NK-92 treated with Interleukin-12 subunit alpha and Interleukin-12 subunit beta, amount 100 ng/mL, for 24 hours (cell line): ENCODE measurements at places on chromosomes 4 and X.

- no peak for DNase-seq
Measured at GRCh38 chrX:97452283-97452682, 568.6 kb downstream of the RPA4 start.

DNA sequence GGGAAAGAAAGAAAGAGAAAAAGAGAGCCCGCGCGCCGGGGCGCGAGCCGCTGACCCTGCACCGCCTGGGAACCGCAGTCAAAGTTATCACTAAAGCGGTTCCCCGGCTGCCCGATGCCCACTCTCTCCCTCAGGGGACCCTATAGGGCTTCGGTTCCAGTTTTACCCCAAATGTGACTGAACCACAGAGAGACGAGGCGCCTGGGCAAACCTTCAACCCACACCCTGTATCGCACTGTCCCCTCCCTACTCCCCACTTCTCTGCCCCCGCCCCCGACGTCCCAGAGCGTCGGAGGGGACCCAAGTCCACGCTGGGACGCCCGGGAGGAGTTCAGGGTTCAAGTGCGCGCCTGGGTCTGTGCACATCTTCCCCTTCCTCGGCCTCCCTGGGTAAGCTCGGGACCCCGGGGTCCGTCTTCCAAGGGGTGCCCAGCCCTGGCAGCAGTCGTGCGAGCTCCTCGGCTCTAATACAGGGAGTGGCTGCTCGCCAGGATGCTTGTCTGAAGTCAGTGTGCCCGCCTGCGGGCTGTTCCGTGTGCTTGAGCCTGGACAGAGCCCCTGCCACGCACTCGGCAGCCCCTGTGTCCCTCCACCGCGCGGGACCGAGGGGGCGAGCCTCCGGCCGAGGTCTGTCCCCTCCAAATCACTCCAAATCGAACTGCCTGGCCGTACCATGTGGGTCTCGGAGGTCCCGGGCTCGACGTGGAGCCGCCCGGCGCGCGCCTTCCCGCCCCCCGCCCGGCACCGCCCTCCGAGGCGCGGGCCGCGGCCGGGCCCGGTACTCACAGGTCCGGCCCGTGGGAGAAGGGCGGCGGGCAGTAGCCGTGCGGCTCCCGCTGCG, 960 bp downstream of the TRPC3 start:
- no peak for DNase-seq

DNA sequence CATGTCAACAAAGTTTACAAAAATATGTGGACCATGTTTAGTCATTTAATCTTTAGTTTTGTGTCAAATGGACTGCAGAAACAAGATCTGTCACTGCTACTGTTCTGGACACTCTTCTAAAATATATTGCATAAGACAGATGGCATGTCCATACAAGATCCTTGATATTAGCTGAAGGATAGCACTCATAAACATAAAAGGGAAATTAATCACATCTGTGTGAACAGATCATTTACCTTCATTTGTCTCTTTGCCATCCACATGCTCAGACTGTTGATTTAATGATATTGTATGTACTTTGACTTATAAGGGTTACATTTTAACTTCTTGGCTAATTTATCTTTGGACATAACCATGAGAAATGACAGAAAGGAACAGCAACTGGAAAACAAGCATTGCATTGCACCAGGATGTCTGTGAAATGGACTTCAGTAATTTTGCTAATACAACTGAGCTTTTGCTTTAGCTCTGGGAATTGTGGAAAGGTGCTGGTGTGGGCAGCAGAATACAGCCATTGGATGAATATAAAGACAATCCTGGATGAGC, at the start of gene UGT2B7:
UGT2B7 (plus strand) TSS at position 364 of the 546 bp plus-strand sequence; CDS start at position 411, 47 bp downstream.
- DNase-seq = no peak

- DNase-seq = no peak
Measured at GRCh38 chr4:68951806-68952585, 392 bp upstream of the UGT2A3 start.

DNA sequence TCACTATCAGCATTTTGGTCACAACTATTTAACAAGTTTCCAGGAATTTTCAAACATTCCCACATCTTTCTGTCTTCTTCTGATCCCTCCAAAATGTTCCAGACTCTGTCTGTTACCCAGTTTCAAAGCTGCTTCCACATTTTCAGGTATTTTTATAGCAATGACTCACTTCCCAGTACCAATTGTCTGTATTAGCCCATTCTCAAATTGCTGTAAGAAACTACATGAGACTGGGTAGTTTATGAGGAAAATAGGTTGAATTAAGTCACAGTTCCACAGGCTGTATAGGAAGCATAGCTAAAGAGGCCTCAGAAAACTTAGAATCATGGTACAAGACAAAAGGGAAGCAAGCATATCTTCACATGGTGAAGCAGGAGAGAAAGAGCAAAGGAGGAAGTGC, 475.0 kb upstream of the PCDH7 start:
- DNase-seq = no peak

GRCh38 chr4:48439988-48440387, 43.2 kb upstream of the SLC10A4 start:
- no peak for DNase-seq
